ENCODE measurements at places on chromosomes 4 and X.
A peak's percentile ranks its signal among the peaks of the same experiment; 100 is the strongest.

- no peak for DNase-seq
Observed at GRCh38 chr4:51825341-51825740, 17.6 kb upstream of the DCUN1D4 start.

- DNase-seq = no peak
Observed at GRCh38 chrX:96682516-96682915, 2.1 kb upstream of the DIAPH2 start.

GRCh38 chrX:773292-774025, 142.9 kb downstream of the SHOX start:
- DNase-seq = no peak

DNA sequence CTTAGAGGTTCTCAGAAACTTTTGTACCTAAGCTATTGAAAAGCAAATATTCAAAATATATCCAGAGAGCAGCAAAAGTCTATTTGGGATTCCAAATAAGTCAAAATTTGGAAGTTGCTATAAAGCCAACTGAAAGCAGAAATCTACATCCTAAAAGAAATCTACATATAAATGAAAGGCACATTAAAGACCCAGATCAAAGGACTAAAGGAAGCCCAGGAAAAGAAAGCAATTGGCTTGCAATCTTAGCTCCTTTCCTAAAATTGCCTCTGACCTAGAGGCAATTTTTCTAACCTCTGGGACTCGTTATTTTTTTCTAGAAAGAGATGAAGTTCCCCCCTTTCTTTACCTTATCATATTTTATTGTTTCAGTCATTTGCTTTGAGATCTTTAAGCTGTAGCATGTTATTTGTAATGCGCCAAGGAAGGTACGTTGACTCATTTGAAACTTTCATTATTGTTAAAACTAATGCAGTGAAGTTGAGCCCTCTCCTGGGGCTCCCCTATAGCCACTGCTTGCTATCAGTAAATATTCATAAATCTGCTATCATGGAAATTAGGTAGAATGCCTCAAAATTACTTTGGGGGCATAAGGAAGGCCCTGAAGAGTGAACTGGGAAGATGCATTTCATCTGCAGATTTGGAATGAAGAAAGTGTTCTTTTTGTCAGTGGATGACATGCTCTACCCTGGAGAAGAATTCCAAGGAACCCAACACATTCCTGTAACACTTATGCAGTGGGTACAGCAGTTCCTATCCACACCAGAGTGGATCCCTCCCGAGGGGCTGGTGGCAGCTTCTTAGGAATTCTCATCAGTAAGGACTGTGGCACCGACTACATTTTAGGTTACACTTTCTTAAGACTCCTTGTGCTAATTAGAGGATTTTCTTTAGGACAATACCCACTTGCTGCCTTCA, 177.8 kb upstream of the IGFBP7 start:
- no peak for DNase-seq

DNA sequence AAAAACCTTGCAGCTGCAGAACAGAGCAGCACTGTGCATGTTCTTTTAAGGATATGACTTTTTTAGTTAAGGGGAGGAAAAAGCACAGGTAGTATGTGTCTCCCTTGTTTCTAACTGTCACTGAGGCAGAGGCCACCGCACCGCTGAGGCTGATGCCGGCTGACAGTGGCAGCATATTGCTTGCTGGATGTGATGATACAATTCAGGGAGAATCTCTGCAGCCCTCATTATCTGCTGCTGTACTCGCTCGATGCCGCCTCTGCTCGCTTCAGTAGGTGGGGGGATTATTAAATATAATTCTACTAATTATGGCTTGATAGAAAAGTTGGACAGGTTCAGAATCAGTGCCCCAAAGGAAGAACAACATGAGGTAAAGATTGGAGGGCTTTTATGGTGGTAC, 378.8 kb upstream of the NOCT start:
- DNase-seq = no peak

DNA sequence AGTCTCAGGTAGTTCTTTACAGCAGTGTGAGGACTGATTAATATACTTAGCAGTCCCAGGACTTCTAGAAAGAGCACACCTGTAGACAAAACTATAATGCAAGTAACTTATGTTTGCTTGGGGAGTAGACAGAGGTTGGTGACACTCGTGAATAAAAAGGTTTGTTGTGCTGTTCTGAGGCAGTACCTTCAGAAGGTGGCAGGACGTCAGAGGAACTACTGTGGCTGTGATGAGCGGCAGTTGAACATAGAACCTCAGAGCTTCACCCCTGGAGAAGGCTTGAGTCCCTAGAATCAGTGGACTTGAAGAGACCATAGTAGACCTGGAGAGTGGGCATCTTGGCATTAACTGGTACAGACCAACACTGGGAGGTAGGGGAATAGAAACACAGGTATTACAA, 3.3 kb upstream of the GBA3 start:
- DNase-seq = no peak

DNA sequence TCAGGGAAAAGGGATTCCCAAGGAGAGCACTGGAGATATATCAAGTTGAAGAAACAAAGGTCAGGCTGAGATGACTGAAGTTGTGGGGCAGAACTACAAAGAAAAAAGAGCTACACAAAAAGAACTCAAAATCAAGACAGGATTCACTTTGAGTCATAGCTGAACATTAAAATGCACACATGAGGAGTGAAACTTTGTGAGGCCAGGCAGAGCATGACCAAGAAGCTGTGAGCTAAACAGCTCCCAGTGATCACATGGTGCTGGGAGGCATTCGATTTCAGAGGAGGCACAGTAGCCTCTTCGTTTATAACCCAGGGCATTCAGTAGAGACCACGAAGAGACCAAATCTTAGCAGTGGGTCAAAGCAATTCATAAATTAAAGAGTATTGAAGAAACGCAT, 145.3 kb downstream of the ATRX start:
- DNase-seq = peak; percentile 24

GRCh38 chrX:8981723-8982122, 52.2 kb downstream of the FAM9B start:
- no peak for DNase-seq
